LHCN-M2 (cell line): ENCODE measurements at places on chromosomes 12 and 14. TPM values are rescaled to one million over a fixed set of nuclear protein-coding genes. Genes with fewer than 3 reads are reported as not detected.

Gene PRPF39
- 23.9 and 26.1 TPM in 2 replicates for total RNA-seq

Gene SLC7A8
- total RNA-seq, result 2.4 and 3.4 TPM in 2 replicates

Gene SLC48A1
- total RNA-seq, result 3.3 and 6.1 TPM in 2 replicates

Gene CCDC175
- total RNA-seq, result not detected in 2 replicates

Gene TMEM132C
- not detected in 2 replicates for total RNA-seq

Gene TRPV4
- 0.34 TPM in 1 of 2 replicates, not detected in the other for total RNA-seq

Gene SYCP3
- total RNA-seq, result 0.34 TPM in 1 of 2 replicates, not detected in the other

Gene RHEBL1
- 0.90 and 2.9 TPM in 2 replicates for total RNA-seq
